Kidney capillary endothelial cell (primary cell): ENCODE measurements at places on chromosomes 7 and 10.

DNA sequence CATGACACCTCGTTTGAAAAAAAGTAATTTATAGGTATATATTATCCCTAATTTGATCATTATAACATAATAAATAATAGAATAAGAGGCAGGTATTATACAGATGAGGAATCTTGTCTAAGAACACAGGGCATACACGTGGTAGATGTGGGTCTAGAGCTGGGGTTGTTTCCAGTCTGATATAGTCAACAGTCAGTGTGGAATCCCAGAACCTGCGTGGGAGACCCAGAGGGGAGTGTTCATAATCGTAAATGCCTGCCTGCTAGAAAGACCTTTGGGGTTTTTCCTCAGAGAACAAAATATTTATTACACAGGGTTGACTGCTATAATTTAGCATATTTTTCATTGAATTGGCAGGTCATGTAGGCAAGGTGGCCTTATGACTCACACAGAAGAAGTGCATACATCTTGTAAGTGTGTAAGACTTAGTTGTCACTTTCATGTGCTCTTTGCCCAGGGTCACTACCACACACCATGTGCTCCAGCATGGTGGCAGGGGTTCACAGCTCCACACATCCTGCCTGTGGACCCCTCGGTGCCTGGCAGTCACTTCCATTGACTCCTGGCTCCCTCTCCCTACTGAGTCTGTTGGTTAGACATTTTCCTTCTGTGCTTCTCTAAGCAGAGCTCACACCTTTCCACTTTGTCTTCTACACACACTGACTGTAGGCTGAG, 94.9 kb upstream of the IKZF1 start:
- no peak for DNase-seq

DNA sequence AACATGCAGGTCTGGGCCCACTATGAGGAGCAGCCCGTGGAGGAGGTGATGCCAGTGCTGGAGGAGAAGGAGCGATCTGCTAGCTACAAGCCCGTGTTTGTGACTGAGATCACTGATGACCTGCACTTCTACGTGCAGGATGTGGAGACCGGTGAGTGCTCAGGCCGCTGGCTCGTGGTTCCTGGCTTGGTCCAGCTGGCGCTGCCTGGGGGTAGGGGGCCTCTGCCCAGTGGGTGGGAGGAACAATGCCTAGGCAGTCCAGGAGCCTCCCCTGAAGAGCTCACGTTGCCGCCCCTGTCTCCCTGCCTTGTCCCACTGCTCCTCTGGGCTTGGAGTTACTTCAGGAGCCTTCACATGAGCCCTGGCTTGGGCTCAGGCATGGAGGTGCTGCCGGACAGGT, 50.1 kb upstream of the LRRC4 start:
- DNase-seq = no peak

GRCh38 chr7:34135924-34136323, 230.6 kb downstream of the BMPER start:
- no peak for DNase-seq

DNA sequence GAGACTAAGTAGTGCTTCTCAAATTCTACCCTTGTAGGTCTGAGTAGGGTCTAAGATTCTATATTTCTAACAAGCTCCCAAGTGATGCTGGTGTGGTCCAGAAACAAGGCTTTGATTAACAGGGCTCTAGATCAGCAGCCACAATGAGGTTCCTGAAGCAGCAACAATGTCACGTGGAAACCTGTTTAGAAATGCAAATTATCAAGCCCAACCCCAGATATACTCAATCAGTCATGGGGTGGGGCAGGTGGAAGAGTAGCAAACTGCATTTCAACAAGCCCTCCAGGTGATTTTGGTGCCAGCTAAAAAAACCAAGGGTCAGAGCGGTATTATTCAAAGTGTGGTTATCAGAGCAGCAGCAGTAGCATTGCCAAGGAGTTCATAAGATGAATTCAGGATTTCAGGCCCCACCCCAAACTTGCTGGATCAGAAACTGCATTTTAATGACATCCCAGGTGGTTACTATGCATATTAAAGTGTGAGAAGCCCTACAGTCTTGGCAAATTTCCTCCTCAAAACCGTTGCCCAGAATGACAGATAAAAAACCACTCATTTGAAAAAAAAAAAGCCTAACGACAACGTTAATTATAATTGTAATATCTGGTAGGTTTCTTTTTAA, 199.2 kb downstream of the AHR start:
- DNase-seq = no peak

- DNase-seq = peak; percentile 14
Observed at GRCh38 chr7:4882169-4883032, 1.1 kb downstream of the RADIL start.

GRCh38 chr7:143477501-143478150, at the start of gene TAS2R41:
TSS of gene TAS2R41 (plus strand) at chr7:143477873. CDS start at chr7:143477873, 0 bp downstream.
- no peak for DNase-seq

- DNase-seq = peak; percentile 30
Observed at GRCh38 chr10:18104223-18104872, 35.9 kb upstream of the CACNB2 start.

DNA sequence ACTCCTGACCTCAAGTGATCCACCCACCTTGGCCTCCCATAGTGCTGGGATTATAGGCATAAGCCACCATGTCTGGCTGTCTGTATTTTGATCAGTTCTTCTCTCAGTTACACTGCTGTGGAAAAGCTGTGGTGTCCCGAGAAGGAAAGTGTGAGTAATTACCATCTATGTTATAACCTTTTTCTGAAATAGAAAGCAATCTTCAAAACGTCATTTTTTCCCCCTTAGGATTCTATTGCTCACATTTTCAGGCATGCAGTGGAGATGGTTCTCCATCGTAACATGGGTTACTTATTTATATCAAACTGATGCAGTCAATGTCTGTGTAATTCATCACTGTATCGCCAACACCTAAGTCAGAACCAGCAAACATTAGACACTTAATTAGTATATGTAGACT, 103.5 kb upstream of the FAM3C start:
- no peak for DNase-seq

GRCh38 chr10:98258683-98259454, 9.1 kb downstream of the LOXL4 start:
- no peak for DNase-seq

- peak; percentile 42 for DNase-seq
Observed at GRCh38 chr10:73263693-73264347, 11.4 kb upstream of the MRPS16 start.

DNA sequence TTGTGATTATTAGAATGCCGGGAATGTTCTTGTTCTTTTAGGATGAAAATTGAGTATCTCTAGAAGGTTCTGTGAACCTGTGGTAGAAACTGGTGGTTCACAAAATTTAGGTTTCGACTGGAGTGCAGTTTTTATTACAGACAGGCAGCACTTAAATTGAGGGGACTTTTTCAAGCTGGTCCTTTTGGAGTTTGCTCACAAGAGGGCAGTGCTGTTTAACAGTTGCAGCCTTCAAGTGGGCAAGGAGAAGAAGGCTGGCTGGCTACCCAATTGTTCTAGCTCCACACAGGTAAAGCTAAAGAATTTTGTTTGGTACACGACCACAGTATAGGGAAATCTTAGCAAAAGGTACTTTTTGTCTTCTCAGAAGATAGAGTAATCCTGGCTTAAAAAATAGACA, 233.6 kb downstream of the SNX13 start:
- peak; percentile 60 for DNase-seq

DNA sequence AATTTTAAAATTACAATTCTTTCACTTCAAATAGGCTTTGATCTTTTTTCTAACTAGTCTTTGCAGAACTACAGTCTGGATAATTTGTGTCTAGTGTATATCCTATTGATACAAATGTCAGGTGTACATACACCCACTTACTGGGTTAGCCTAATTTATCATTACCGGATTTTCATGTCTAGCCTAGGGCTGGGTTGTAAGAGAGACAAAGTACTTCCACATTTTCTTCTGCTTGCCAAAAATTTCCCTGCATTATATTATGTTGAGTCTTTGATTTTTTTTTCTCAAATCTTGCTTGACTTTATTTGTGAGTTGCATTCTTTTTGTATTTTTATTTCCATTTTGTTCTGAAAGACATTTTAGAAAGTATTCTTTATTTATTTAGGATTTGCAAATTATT, 284.8 kb upstream of the FZD8 start:
- DNase-seq = no peak
